ENCODE measurements at places on chromosomes 11 and 22. TPM values are rescaled to one million over a fixed set of nuclear protein-coding genes. Genes with fewer than 3 reads are reported as not detected.

Gene TMPRSS13
- 9.4 TPM for total RNA-seq

Gene MRGPRX3
- not detected for total RNA-seq

Gene SLC22A25
- not detected for total RNA-seq

Gene MS4A15
- total RNA-seq: not detected

Gene ELMOD1
- total RNA-seq: 1.1 TPM

Gene TYR
- total RNA-seq: not detected

Gene POU2AF2
- not detected for total RNA-seq

Gene TSGA10IP
- total RNA-seq: 0.34 TPM

- no peak for DNase-seq
These were observed 436.0 kb downstream of the NELL1 start for GRCh38 chr11:21105196-21105917.

DNA sequence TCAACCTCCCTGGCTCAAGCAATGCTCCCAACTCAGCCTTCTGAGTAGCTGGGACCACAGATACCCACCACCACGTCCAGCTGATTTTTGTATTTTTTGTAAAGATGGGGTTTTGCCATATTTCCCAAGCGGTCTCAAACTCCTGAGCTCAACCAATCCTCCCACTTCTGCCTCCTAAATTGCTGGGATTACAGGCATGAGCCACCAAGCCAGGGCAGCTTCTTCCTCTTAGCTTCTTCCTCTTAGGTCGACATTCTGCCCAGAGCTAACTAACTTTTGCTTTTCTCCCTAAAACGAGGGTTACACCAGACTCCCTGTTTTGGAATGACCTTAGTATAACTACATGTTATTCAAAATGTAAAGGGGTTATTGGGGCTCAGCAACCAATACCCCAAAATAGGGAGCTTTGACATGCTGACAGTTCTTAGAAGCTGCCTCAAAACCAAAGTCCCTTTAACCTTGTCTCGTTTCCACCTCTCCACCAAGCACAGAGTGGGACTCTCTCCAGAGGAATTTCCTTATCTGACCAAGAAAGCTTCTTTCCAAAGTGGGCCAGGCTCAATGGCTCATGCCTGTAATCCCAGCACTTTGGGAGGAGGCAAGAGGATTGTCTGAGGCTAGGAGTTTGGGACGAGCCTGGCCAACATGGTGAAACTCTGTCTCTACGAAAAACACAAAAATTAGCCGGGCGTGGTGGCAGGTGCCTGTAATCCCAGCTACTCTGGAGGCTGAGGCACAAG is 7.0 kb downstream of the HPS5 start:
- no peak for DNase-seq

DNA sequence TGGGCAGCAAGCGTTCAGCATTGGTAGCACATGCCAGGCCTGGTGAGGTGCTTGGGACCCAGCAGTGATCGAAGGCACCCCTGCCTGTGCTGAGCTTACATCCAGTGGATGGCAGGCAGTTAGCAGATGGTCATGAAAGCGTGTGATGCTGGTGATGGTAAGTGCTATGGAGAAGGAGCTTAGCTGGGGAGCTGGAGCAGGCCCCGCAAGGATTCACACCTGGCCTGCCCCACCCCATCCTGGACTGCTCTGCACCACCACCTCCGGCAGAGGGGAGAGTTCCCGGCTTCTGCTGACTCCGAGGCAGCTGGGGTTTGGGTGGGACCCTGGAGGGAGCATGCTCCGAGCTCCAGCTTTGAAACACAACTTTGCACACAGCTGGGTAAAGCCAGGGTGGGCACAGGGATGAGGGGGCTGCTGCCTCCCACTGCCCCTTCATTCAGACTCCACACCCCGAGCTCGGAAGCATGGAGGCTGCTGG is 16.2 kb downstream of the MPPED1 start:
- DNase-seq: no peak

DNA sequence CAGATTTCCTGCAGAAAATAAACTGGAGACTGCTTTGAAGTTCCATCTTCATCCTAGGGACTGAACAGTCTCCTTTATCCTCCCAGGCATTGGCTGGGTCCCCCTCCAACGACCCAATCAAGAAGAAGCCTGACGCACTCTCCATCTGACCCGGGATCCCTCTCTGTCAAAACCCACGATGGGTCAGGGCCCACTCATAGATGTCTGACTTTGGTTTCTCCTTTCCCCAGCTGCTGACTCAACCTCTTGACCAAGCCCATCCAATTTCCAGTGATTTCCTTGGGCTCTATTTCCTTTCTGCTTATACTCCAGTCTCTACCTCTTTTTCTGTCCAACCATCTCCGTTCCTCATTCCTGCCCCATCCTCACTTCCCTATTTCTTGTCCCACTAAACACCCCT is 189.7 kb downstream of the MIAT start:
- no peak for DNase-seq

DNA sequence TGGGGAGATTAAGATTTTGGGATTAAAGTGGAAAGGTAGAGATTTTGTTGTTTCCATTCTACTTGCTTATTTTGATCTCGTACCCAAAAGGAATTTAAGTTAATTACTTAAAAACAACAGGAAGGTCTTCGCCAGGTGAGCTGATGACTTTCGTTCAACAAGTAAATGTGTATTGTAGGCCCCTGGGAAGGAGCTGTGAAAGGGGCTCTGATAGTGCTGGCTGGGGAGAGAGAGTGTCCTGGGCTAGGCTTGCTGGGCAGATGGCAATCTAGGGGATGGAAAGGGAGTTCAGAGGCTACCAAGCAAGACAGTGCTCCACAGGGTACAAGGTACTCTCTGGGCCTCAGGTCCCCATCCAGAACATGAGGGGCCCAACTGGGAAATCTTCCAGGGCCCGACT is 189.4 kb downstream of the CEP164 start:
- no peak for DNase-seq

DNA sequence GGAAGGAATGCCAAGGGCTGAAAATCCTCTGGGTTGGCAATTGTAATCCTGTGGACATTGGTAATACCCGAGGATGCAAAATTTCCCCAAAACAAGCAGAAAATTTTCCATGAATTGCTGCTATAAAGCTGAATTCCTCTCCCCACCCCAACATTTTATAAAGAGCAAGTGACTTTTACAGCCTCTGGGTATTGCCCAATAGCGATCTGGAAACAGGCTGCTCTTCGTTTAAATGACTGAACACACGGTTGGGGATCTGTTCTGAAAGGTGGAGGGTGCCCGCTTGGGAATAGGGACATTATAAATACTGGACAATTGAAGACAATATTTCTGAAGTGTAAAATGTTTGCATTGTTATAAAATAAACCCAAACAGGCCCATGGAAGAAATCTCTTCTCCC is 20.6 kb downstream of the EHF start:
- DNase-seq: no peak

- peak; percentile 51 for DNase-seq
These were observed 5.5 kb downstream of the TOLLIP start for GRCh38 chr11:1303973-1304372.

DNA sequence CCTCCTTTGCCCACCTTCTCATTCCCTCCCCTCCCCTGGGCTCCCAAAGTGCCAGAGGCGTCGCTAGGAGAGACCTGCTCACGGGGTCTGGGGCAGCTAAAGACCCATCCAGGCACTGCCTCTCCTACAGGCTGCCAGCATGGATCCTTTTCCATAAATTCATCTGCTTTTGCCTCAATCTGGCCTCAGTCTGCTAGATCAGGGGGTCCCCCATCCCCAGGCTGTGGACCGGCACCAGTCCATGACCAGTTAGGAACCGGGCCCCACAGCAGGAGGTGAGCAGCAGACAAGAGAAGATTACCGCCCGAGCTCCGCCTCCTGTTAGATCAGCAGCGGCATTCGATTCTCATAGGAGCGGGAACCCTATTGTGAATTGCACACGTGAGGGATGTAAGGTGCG is 12.3 kb downstream of the LTO1 start:
- no peak for DNase-seq

- DNase-seq: no peak
These were observed 25.2 kb downstream of the CAPN1 start for GRCh38 chr11:65206901-65207300.

DNA sequence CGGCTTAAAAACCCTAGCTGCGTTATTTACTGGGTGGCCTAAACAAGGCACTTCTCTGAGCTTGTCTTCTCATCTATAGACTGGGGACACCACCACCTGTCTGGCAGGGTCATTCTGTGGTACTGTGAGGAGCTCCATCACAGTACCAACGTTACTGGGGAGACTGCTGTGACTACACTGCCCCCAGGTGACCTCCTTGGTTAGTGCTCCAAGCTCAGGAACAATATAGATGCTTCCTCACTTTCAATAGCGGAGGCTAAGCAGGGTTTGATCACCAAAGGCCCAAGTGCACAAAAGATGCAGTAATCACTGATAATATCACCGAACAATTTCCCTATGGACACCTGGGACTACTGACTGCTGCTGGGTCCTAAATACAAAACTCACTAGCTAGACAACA is 18.8 kb downstream of the PRPF19 start:
- DNase-seq: no peak

DNA sequence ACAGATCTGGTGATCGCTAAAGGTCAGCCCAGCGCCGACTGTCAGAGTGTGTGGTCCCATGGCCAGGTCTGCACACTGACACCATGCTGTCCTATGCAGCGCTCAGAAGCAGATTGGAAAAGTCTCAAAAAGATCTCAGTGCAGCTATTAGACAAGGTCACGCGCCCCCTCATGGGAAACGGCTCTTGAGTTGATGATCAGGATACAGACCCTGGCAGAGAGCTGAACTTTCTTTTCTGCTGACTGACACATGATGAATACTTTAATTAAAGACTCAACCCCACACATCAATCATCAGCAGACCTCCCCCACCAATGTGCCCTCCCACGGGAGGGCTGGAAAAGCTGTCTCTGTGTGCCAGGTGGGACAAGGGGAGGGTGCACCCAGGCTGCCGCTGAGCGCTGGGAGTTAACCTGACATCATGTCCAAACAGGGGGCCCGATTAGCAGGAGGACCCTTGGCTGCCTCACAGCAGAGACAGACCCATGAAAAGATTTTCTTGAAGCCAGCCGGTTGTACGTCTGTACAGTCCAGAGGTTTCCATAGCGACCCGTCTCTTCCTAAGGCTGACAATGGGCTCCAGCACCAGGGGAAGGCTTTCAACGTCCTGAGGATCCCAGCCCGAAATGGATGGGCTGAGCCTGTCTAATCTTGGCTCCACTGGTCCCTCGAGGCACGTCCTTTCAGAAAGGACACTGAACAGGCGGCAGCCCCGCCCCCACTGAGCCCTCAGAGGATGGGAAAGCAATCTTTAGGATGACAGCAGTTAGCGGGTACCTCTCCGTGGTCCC is 26.9 kb downstream of the RASD2 start:
- peak; percentile 55 for DNase-seq
